Activated T-cell treated with anti-CD3 and anti-CD28 coated beads, Interleukin-2, amount 50 U/mL, for 48 hours (primary cell): ENCODE measurements at places on chromosomes 16 and 17.
A peak's percentile ranks its signal among the peaks of the same experiment; 100 is the strongest.

DNA sequence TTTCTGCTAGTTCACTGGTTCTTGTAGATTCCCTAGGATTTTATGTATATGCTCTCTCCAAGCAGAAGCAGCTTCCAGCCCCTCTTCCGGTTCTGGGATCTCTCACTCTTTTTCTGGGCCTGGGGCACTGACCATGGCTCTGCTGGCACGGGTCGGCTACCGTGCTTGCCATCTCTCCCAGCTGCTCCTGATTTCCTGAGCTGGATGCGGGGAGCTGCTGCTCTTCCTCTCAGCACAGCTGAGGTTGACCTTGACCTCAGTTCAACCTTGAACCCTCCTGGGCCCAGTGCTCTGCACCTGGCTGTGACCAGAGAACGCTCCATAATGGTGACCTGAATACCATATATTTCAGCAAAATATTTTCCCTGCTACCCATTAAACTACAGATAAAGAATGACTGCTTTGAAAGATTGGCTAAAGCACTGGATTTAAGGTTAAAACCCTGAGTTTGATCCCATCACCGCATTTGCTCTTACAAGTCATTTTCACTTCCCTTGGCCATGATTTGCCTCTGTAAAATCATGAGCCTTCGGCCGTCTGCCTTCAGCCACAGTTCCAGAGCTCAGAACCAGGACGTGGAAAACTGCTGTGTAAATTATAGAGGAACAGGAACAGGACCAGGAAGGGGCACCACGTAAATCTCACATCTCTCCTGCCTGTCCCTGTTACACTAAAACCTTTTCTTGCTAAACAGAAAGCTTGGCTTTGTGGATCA, 130.8 kb upstream of the CHMP6 start:
- no peak for DNase-seq

- DNase-seq, result no peak
Measured at GRCh38 chr17:57830880-57831279, 19.0 kb downstream of the MRPS23 start.

DNA sequence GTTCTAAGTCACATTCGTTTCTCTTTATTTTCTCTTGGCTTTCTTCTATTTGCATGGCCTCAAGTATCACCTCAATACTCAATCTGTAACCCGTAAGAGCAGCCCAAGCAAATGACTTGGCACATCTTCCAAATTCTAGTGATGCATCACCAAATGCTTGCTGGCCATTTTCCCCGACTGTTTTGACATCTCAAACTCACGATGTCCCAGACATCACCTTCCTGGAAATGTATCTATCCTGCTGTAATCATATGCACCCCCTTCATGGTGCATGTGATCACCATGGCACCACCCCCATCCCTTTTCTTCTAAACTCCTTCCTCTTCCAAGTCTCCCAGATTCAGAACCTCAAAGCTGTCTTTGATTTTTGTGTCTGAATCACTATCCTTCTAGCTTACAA, 24.0 kb upstream of the ABCA5 start:
- DNase-seq, result no peak

- no peak for DNase-seq
Measured at GRCh38 chr16:870856-871561, 70.5 kb upstream of the GNG13 start.

DNA sequence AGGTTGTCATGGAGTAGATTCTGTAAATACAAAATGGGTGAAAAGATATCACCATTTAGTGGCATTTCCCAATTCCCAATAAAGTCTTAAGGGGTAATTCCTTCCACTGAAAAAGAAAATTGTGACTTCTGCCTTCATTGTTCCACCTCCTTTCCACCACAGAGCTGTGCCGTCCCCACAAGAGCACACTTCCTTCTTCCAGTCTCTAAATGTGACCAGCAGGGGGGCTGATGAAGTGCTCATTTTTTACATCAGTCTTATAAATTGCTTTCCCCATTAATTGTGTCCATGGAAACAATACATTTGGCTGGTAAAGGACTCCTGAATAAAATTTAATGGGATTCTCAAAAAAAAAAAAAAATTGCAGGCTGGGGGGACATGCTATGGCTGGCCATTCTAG, 260.8 kb upstream of the PSMD7 start:
- DNase-seq, result no peak

GRCh38 chr17:17224137-17224536, 12.8 kb downstream of the FLCN start:
- no peak for DNase-seq

- no peak for DNase-seq
Measured at GRCh38 chr17:40150276-40150675, 9.9 kb downstream of the CASC3 start.

- DNase-seq, result no peak
Measured at GRCh38 chr17:39704821-39705551, 5.1 kb downstream of the ERBB2 start.

DNA sequence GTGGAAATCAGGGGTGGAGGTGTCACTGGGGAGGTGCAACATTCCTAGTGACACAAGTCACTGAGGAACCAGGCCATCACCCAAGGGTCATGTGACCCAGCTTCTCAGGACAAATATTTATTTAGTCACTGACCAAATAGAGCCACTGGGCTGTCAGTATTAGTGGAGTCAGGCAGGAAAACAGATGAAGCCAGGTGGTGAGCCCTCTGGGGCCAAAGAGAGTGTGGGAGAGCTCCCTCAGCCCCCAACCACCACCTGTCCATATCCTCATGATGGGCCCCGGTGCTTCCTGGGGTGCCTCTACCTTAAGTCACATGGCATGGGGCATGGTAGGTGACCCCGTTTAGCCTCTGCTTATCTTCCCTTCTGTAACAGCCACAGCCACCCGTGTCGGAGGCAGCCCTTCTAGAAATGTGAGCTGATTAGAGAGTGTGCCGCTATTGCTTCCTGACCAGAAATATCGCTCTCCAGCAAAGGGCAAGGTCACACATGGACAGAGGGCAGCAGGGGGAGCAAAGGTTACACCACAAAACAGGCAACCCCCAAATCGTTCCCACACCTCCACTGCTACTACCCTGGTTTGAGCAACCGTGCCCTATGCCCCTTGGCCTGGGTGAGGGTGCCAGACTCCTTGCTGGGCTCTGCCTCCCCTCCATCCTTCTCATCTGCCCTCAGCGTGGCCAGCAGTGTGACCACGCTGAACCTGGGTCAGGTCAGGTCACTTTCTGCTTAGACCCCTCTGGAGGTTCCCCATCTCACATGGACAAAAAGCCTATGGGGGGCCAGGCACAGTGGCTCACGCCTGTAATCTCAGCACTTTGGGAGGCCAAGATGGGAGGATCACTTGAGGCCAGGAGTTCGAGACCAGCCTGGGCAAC, 8.6 kb upstream of the AKTIP start:
- no peak for DNase-seq

DNA sequence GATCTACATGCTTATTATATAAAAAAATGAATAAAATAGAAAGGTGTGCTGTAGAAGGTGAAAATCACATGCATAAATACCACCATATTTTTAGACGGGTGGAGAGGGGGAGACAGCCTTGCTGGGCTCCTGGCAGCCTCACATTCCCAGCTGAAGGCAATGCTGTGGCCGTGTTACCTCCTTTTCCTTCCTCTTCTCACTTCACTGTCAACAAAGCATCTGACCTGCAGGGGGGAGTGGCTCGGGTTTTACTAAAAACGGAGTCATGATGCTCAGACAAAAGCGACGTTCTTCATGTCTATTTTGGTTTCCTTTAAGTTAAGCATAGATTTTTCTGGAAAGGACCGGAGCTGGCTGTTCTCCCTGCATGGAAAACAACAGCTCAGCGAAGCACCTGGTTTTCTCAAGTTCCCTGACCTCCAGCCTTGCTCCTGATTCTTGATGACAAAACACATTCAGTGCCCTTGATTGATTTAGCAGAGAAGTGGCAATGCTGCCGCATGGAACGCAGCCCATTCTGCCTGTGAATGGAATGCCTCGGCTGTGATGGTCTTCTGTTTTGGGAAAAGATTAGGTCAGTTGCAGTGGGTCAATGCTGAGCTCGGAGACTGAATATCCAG, 5.5 kb upstream of the RPTOR start:
- DNase-seq, result no peak

DNA sequence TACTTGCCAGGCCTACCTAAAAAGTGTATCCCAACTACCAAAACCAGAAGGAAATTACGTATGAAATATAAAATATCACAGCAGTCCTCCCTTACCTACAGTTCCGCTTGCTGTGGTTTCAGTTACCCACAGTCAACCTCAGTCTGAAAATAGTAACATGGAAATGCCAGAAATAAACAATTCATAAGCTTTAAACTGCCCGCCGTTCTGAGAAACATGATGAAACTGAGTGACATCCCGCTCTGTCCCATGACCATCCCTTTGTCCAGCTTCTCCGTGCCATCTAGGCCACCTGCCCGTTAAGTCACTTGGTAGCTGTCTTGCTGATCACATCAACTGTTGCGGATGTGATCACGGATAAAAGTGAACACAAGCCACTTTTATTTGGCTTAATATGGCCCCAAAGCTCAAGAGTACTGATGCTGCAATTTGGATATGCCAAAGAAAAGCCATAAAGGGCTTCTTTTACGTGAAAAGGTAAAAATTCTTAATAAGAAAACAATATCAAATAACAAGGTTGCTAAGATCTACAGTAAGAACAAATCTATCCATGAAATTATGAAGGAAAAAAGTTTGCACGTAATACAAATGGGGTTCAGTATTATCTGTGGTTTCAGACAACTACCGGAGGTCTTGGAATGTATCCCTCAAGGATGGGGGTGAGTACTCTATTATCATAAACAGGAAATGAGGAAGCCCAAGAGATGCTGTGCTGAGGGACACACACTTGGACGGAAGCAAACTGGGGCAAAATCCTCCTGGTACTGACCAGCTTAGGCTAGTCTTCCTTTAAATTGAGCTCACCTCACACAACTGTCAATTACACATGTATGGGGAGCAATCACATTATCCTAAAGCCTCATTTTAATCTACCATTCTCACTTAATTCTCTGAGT, 8.2 kb downstream of the USP22 start:
- DNase-seq, result peak; percentile 28

- no peak for DNase-seq
Measured at GRCh38 chr16:70692130-70692872, 6.4 kb upstream of the MTSS2 start.

GRCh38 chr17:12990041-12990808, 27.6 kb downstream of the ELAC2 start:
- no peak for DNase-seq

DNA sequence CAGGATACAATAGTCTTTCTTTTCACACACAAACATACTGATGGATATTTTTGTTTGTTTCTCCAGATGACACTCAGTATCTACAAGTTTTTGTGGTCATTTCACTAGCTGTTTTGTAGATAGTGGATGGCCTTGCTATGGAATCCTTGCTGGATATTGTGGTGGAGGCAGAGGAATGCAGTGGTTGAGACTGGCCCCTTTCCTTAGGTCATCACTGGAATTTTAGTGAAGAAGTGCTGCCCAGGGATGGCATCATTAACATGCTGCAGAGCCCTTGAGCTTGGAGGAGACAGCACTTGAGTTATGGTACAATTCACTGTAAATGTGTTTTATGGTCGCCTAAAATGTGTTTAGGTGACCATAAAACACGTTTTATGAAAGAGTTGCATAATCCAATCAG, 455.9 kb upstream of the HSBP1 start:
- DNase-seq, result no peak

DNA sequence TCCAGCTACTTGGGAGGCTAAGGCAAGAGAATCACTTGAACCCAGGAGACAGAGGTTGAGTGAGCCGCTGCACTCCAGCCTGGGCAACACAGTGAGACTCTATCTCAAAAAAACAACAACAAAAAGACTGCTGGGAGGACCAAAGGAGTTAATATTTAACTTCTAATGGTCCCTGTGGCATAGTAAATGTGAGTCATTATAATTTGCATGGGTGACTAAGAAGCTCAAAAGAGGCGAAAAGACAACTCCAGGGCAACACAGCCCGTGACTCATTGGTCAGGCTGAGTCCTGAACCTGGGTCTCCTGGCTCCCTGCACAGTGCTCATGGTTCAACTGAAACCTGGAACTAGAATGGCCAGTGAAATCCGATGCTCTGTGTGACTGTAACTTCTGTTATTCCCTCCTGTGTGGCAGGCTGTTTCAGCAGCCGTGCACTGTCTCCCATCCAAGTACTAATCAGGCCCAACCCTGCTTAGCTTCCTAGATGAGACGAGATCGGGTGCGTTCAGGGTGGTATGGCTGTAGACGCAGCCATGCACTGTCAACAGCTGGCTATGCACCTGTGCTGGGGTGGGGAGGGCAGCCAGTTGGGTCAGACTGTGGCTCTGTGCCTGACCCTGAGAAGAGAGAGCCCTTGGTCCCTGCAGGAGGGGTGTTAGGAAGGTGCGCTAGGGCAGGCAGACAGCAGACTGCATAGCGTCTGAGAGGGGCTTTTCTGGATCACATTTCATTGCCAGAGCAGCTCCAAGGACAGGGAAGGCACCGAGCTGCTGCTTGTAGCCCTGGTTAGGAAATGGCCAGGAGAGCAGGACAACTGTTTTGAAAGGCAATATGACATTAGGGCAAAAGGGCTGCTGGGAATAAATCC, 14.5 kb upstream of the GPRC5C start:
- DNase-seq, result peak; percentile 36

GRCh38 chr16:56480776-56481467, 29.6 kb downstream of the OGFOD1 start:
- DNase-seq, result no peak

DNA sequence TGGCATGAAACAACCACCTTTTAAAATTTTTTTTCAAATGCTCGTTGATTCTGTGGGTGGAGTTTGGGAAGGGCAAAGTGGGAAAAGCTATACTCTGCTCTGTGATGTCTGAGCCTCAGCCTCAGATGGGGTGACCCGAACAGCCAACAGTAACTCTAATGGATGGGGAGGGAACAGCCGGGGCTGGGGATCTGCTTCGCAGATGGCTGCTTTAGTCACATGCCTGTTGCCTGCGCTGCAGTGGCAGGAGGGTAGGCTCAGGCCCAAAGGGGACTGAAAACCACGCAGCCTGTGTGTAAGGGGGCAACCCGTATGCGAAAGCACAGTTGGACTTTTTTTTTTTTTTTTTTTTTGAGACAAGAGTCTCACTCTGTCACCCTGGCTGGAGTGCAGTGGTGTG, 14.9 kb upstream of the MAPK3 start:
- no peak for DNase-seq

DNA sequence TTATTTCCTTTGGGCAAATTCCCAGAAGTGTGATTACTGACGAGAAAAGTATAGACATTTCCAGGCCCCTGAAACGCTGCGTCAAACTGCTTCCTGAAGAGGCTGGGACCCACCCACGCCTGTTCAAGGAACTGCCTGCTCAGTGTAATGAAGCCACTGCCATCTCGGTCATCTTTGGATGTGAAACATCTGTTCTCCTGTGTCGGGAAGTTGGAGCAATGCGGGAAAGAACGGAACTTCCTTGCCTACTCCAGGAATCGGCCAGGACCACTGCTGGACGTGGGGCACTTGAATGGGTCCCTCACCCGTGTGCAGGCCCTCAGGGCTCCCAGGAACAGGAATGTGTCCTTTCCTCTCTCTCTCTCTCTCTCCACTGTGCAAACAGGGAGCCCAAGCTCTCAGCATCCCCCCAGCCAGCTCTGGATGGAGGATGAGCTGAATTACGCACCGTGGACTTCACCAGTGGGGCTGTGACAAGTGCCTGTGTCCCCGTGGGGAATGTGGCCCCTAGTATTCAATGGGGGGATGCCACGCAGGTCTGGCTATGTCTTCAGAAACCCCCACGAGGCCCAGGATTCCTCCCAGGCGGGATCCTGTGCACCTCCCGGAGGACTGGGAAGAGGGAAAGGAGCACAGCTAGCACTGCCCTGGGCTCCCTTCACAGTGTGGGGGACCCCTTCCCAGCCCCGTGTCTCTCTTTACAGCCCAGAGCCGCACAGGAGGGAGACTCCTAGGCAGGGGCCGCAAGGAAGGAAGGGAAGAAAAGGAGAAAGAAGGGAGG, 18.3 kb upstream of the LITAF start:
- DNase-seq, result no peak
